GM23338 (cell line): ENCODE measurements at places on chromosomes 13 and 19. TPM values are rescaled to one million over a fixed set of nuclear protein-coding genes. Genes with fewer than 3 reads are reported as not detected.

The TDRD12 gene
- total RNA-seq = 2.2 and 2.8 TPM in 2 replicates

The NALCN gene
- total RNA-seq = 0.04 and 0.87 TPM in 2 replicates

The ZNF571 gene
- 4.4 and 6.3 TPM in 2 replicates for total RNA-seq

DNA sequence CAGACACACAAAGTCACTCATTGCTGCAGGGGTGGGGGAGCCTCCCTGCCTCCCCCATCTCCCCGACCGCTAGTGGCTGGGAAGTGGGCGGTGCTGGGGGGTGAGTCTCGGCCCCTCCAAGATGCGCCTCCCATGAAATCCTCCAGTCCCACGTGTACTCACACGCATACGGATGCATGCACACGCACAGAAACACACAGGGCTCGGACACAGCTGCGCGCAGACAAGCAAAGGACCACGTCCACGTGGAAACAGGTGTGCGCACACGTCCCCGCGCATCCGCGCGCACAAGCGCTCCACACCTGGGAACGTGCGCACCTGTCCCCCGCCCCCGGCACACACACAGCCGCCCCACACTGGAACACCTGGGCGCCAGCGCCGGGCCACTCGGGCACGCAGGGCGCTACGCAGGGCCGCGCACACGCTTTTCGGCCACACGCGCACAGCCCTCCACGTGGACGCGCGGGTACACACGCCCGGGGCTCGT, 687 bp downstream of the MATK start:
- peak overlapping the region; percentile 78 for H3K4me3 ChIP-seq
- no peak for DNase-seq
- H3K27me3 ChIP-seq = peaks cover 10% of the 10 kb centered on the region
- H3K27ac ChIP-seq = no peak overlapping the region
- no peaks in the 10 kb centered on the region; the same call in 1 of the 2 replicates for H3K4me1 ChIP-seq

DNA sequence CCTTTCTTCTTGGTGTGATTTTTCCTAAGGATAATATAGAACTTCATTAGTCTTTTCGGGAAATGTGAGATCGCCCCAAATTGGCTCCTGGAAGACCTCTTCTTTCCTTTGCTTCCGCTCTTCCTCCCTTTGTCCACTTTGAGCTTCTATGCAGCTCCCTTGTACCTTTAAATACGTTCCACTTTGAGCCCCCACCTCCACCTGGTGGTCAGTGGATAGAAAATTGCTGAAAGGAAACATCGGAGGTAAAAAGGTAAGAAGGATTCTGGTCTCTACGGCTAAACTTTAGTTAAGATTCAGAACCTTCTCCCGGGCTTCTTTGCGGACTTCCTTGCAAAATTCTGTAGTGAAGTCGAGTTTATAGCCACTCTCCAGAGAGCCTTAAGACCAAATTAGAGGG, 55.0 kb upstream of the TM9SF2 start:
- H3K36me3 ChIP-seq = no peaks in the 10 kb centered on the region
- DNase-seq = peak; percentile 79
- no peak overlapping the region for H3K27ac ChIP-seq
- H3K4me1 ChIP-seq = peaks cover 9% of the 10 kb centered on the region; the same call in 1 of the 2 replicates
- H3K27me3 ChIP-seq = no peaks in the 10 kb centered on the region

The FFAR1 gene
- not detected in 2 replicates for total RNA-seq

The KLK15 gene
- total RNA-seq = not detected in 2 replicates

DNA sequence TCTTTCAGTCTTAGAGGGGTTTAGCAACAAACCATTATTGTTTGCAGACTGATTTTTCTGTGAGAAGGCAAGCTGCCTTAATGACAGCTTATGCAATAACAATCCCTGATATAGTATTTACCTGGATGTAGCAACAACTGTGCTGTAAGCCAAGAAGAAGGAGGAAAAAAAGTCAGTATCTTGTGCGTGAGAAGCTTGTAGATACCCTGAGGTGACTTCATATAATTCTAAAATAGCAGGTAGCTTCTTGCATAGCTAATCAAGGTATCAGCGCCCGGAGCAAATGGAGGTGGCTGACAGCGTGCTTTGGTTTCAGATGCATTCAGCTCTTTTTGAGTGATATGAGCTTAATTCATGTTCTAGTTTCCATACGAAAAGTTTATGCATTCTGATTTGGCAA, 309.8 kb downstream of the KLF5 start:
- no peaks in the 10 kb centered on the region for H3K36me3 ChIP-seq
- no peak overlapping the region for H3K4me3 ChIP-seq
- H3K27ac ChIP-seq = no peak overlapping the region
- DNase-seq = no peak

The NXNL1 gene
- total RNA-seq = not detected in 2 replicates

DNA sequence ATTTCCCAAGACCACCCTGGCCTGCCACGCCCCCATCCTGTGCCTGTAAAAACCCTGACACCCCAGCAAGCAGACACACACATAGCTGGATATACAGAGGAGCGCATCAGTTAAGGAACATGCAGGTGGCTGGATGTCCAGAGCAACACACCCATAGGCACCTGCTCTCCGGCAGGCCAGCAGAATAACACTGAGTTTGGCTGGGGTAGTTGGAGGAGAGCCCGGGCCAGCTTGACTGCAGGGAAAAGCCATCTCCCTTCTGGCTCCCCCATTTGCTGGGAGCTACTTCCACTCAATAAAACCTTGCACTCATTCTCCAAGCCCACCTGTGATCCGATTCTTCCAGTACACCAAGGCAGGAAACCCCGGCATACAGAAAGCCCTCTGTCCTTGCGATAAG, 8.9 kb downstream of the RASL11A start:
- no peak for DNase-seq
- H3K27me3 ChIP-seq = no peaks in the 10 kb centered on the region
- no peaks in the 10 kb centered on the region; the same call in 1 of the 2 replicates for H3K4me1 ChIP-seq
- no peak overlapping the region for H3K4me3 ChIP-seq

DNA sequence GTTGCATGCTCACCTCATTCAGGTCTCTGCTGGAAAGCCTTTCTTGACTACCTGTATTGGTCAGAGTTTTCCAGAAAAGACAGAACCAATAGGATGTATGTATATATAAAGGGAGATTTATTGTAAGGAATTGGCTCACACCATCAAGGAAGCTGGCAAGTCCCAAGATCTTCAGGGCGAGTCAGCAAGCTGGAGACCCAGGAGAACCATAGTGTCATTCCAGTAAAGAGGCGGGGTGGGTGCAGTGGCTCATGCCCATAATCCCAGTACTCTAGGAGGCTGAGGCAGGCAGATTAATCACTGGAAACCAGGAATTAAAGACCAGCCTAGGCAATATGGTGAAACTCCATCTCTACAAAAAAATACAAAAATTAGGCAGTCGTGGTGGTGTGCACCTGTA, 30.4 kb upstream of the FARP1 start:
- H3K27me3 ChIP-seq = no peaks in the 10 kb centered on the region
- 0 out of 2 replicates have a peak, but pooled peaks cover under 1% of the 10 kb centered on the region for H3K4me1 ChIP-seq
- no peak for DNase-seq
- no peak overlapping the region for H3K4me3 ChIP-seq
- no peaks in the 10 kb centered on the region for H3K36me3 ChIP-seq

DNA sequence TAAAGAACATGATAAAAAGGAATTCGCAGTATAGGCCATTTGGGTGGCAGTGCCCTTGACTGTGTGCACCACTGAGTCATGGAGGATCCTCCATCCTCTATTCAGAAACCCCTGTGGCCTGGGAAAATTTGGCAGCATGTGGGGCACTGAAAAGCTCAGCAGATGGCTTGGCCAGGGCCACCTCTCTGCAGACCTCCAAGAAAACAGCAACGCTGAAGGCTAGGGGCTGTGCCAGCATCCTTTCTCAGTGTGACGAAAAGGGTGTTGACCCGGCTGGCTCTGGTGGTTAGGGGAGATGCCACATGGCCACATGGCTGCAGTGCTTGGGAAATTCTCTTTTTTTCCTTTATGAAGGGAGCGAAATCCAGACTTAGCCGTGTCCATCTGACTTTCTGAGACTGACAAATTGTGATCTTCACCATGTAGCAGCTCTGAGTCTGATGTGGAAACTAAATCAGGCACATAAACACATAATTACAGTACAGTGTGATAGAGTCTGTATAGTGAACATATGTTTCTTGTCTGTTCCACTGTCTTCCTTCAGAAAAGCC, 178.0 kb downstream of the KCTD12 start:
- no peaks in the 10 kb centered on the region for H3K27me3 ChIP-seq
- no peak overlapping the region for H3K4me3 ChIP-seq
- no peaks in the 10 kb centered on the region for H3K36me3 ChIP-seq
- no peaks in the 10 kb centered on the region for H3K4me1 ChIP-seq
- no peak for DNase-seq
- no peak overlapping the region for H3K27ac ChIP-seq

GRCh38 chr19:38665219-38665931, 17.9 kb downstream of the ACTN4 start:
- no peaks in the 10 kb centered on the region for H3K27me3 ChIP-seq
- peak overlapping the region; percentile 99 for H3K27ac ChIP-seq
- no peak for DNase-seq
- H3K4me3 ChIP-seq = peak overlapping the region; percentile 31

The S1PR2 gene
- 13.2 and 13.9 TPM in 2 replicates for total RNA-seq

DNA sequence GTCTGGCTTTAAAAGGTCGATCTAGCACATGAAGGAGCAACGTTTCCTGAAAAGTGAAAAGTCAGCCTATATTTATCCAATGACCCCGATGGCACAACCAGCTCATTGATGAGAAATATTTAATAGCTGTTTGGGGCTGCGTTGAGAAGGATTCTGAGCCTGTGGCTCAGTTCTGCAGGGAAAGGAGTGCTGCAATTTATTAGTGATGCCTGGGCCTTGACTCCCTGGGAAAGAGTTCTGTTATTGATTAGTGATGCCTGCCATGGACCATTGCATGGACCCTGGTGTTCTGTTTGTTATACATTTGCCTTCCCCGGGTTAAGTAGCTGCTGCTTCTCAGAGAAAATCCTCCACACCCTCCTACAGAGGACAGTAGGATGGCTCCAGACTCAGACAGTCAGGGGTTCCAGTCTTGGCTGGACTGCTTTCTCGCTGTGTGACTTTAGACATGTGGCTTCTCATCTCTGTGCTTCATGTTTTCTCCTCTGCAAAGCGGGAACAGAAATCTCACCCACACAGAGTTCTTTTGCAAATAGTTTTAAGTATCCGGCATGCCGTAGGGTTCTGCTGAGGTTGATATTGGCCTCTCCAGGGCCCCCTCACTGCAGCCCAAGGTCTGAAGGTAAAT, 17.7 kb upstream of the PTPRS start:
- H3K27me3 ChIP-seq = no peaks in the 10 kb centered on the region
- no peak overlapping the region for H3K27ac ChIP-seq
- H3K4me3 ChIP-seq = peak overlapping the region; percentile 20; the same call in 1 of the 2 replicates
- peak; percentile 82 for DNase-seq
- H3K36me3 ChIP-seq = no peaks in the 10 kb centered on the region

- H3K27ac ChIP-seq = no peak overlapping the region
- H3K36me3 ChIP-seq = no peaks in the 10 kb centered on the region
- H3K4me3 ChIP-seq = no peak overlapping the region
These were observed 25.9 kb downstream of the ZSWIM9 start for GRCh38 chr19:48196321-48196763.

- peaks cover 75% of the 10 kb centered on the region for H3K27me3 ChIP-seq
- no peaks in the 10 kb centered on the region for H3K36me3 ChIP-seq
- no peaks in the 10 kb centered on the region; the same call in 1 of the 2 replicates for H3K4me1 ChIP-seq
- H3K27ac ChIP-seq = no peak overlapping the region
- H3K4me3 ChIP-seq = no peak overlapping the region
These were observed 1.7 kb upstream of the NFIX start for GRCh38 chr19:12993562-12993961.

The XAB2 gene
- total RNA-seq = 65.2 and 69.0 TPM in 2 replicates

GRCh38 chr13:106034201-106034600, 501.3 kb downstream of the EFNB2 start:
- no peaks in the 10 kb centered on the region for H3K4me1 ChIP-seq
- no peaks in the 10 kb centered on the region for H3K27me3 ChIP-seq
- H3K4me3 ChIP-seq = no peak overlapping the region

- no peaks in the 10 kb centered on the region for H3K4me1 ChIP-seq
- H3K36me3 ChIP-seq = no peaks in the 10 kb centered on the region
- H3K27me3 ChIP-seq = no peaks in the 10 kb centered on the region
- no peak overlapping the region for H3K4me3 ChIP-seq
- no peak for DNase-seq
These were observed 105.1 kb downstream of the COG6 start for GRCh38 chr13:39760521-39760920.

The CTXN1 gene
- 52.4 and 53.1 TPM in 2 replicates for total RNA-seq

DNA sequence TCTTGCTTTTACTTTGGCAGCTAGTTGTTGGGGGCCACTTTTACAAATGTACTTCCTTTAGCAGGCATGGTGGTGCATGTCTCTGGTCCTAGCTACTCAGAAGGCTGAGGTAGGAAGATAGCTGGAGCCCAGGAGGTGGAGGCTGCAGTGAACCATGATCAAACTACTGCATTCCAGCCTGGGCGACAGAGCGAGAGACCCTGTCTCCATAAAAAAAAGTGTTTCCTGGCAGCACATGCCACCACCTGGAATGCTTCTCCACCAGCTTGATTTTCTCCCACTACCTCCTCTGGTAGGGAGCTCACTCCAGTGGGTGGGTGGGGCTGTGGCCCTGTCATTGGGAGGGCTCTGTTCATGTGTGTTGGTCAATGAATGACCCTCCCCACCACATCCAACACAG, 12.5 kb downstream of the FZR1 start:
- DNase-seq = no peak
- H3K27ac ChIP-seq = 0 out of 2 replicates have a peak overlapping the region, but pooled peaks have one; percentile 12
- peaks cover 29% of the 10 kb centered on the region for H3K4me1 ChIP-seq
- H3K4me3 ChIP-seq = peak overlapping the region; percentile 27; the same call in 1 of the 2 replicates
- H3K27me3 ChIP-seq = no peaks in the 10 kb centered on the region
